ENCODE measurements at places on chromosomes 1 and 21. TPM values are rescaled to one million over a fixed set of nuclear protein-coding genes. Genes with fewer than 3 reads are reported as not detected.

DNA sequence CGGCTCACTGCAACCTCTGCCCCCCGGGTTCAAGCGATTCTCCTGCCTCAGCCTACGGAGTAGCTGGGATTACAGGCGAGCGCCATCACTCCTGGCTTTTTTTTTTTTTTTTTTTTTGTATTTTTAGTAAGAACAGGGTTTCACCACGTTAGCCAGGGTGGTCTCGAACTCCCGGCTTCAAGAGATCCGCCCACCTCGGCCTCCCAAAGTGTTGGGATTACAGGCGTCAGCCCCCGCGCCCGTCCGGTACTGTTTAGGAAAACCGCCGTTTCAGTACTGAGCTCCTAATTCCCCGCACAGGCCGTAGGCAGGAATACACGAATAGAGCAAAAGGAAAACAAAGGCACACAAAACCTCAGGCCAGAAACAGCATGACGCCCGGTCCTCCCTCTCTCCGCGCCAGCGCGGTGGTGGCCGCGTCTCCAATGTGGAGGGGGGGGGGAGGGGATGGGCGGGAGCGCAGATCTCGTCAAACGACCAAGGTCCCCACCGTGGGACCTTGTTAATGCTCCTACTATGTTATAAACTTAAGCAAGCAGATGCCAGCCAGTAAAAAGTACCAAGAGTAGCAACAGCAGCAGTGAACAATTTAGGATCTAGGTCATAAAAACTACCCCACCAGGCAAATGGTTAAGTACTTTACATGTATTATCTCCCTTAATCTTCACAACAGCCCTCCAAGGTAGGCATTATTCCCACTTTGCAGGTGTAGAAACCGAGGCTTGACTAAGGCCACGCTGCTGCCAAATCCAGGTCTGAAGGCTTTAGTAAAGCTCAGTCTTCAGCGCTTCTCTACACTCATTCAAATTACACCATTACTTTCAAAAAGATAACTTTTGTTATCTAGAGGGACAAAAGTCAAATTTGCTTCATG lies 648 bp upstream of the ADAR start:
- DNase-seq = peak; percentile 34

DNA sequence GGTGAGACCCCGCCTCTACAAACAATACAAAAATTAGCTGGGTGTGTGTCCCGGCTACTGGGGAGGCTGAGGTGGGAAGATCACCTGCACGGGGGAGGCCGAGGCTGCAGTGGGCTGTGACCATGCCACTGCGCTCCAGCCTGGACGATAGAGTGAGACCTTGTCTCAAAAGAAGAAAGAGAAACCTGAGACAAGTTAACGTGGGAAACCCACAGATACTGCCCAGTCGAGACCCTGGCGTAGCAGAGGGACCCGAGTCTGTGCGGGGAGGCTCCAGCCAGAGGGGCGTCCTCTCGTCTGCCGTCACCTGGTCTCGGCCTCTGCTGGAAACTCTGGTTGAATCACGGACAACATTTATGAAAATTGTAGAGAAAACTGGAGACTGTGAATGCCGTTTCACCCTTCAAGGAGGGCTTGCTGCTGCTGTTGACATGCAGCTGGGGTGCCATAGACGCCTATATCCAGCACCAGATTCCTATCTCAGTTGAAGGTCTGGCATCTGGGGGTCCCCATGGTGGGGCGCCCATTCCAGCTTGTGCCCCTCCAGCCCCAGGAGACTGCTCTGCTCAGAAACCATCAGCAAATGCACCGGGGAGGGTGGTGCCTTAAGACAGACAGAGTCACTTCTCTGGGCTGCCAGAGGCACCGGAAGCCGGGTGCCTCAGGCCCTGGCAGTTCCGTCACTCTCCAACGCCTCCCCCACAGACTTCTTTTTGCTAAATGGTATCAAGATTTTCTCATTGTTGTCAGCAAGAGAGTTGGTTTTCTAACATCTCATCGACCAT lies 13.6 kb upstream of the CDK11B start:
- DNase-seq = no peak

Gene CRNN
- total RNA-seq = not detected

Gene C1orf159
- 5.5 TPM for total RNA-seq

Gene VWA1
- 4.1 TPM for total RNA-seq

GRCh38 chr1:43376723-43377235 lies 9.0 kb upstream of the ELOVL1 start:
- no peak for DNase-seq

GRCh38 chr1:173478094-173478674 lies 1.0 kb downstream of the PRDX6 start:
- DNase-seq = peak; percentile 44

Gene MTARC1
- total RNA-seq = 9.4 TPM

Gene TRIM58
- total RNA-seq = 3.1 TPM

GRCh38 chr1:186218654-186219352 lies 156.2 kb downstream of the TPR start:
- DNase-seq = no peak

Gene FBXO42
- 29.5 TPM for total RNA-seq

Gene LMOD1
- 0.47 TPM for total RNA-seq

DNA sequence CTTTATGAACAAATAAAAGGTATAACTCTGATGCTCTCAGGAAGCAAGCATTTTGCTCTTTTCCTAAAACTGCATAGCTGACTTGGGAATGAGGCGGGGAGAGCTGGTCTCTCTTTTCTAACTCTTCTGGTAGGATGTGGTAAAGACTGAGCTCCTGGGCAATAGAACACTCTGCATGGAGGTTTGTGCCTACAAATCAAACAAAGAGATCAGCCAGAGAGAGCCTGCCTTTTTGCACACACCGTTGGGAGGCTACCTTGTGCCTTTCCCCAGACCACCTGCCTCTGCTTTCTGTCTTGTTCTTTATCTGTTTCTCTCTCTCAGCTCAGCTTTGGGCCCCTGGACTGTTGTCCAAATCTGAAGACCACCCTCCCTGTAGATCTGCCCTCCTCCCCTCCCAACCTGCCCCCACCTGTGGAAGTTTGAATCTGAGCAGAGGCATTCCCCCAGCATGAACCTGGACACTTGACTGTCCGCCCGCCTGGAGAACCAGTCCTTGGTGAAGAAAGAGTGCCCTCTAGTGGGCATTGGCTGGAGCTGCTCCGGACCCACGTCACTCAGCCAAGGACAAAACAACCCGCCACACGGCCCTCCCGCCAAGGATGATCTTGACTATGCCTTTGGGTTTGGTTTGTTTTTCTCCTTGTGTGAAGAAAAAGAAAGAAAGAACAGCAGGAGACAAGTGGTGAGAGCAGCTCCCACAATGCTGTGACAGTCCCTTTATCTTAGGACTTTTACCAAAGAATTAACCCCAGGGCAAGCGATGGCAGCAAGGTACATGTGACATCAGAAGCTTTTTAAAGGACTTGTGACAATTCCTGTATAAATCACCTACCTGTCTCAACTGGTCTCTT lies 228.2 kb downstream of the PBX1 start:
- peak; percentile 70 for DNase-seq

Gene CLCA1
- total RNA-seq = 0.16 TPM

- no peak for DNase-seq
These were observed 132.5 kb upstream of the DPT start for GRCh38 chr1:168861421-168862004.

DNA sequence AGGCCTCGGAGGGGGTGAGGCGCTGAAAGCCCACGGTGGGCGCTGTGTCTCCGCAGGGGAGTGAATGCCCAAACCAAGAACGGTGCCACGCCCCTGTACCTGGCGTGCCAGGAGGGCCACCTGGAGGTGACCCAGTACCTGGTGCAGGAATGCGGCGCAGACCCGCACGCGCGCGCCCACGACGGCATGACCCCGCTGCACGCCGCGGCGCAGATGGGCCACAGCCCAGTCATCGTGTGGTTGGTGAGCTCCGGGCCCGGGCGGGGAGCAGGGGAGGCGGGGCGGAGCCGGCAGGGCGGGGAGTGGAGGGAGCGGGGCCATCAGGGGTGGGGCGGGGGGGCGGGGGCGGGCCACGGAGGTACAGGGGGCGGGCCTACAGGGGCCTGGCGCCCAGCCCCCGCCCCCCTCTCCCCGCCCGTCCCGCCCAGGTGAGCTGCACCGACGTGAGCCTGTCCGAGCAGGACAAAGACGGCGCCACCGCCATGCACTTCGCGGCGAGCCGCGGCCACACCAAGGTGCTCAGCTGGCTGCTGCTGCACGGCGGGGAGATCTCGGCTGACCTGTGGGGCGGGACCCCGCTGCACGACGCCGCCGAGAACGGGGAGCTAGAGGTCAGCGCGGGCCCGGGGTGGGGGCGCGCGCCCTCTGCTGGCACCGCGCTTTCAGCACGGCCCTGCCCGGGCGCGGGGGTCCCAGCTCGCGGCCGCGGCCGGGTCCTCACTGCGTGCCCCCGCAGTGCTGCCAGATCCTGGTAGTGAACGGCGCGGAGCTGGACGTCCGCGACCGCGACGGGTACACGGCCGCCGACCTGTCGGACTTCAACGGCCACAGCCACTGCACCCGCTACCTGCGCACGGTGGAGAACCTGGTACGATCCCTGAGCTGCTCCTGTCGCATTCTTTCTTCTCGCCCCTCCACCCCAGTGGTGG lies 15.9 kb downstream of the ESPN start:
- DNase-seq = no peak

DNA sequence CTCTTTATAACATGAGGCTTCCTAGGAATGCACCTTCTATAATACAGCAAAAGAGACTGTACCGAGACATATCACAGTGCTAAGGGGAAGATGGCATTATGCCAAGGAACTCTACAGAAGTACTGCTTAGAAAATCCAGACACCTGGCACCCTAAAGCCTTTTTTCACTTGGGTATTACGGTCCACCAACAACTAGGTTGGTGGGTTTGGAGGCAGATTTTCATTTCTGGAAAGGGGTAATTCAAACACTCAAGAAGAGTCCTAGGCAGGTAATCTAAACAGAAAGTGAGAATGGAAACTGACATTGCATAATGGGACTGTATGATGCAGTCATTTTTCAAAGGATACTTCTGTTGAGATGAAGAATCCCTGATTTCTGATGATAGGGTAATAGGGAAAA lies 19.6 kb downstream of the SCMH1 start:
- no peak for DNase-seq

DNA sequence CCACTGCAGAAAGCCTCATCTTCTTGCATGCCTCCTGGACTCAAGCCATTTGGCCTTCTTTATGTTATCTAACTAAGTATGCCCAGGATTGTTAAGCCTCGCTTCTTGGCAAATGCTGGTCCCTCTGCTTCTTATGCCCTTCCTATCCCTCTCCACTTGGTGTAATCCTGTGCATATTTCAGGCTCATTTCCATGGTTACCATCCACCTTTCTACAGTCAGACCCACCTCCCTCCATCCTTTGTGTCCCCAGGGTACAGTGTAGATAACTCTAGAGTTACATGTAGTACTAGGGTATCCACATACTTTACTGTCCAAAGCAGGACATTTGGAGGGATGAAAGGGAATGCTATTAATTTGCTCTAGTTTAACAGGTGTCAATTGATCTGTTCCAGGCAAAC lies 6.5 kb upstream of the RNF19B start:
- DNase-seq = no peak

Gene LCE1B
- not detected for total RNA-seq

- no peak for DNase-seq
These were observed 9.9 kb downstream of the MYOM3 start for GRCh38 chr1:24101796-24102586.

DNA sequence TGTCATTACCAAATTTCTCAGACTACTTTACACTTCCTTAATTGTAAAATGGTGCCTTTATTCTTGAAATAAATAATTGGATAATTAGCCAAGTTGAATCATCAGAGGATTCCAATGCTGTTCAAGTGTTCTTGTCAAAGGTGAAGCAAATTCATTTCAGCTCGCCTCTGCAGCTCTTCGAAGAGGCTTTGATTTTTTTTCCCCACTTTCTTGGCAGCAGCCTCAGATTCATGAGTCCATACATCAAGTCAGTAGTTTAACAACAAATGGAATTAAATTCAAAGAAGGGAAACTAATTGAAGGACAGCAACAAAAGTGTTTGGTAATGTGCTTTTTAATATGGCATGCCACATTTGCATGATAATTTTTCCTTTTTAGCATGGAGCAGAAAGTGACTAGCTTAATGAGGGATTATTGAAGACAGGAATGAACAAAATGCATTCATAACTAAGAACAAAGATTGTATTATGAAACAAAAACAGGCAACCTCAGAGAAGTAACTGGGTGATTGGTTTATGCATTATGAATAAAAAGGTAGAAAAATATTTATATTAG lies 239.0 kb downstream of the USH2A start:
- no peak for DNase-seq

DNA sequence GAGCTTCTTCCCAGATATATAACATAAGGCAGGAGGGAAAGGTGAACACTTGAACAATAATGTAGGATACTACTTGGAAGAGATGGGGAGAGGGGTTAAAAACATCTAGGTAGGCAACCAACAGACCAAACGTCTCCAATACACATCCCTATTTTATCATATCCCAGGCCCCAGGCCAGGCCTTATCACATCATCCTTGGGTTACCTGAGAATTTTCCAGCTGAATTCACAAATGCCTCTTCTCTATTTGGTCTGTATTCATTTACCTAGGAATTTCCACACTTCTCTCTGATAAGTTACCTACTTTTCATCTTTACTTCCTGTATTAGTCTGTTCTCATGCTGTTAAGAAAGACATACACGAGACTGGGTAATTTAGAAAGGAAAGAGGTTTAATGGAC lies 141.9 kb upstream of the C1orf21 start:
- no peak for DNase-seq

- no peak for DNase-seq
These were observed 1.7 kb upstream of the GNG4 start for GRCh38 chr1:235651170-235651806.

- DNase-seq = no peak
These were observed 31.2 kb upstream of the PALMD start for GRCh38 chr1:99614728-99615127.

- DNase-seq = peak; percentile 70
These were observed 130.3 kb upstream of the DPYD start for GRCh38 chr1:98051065-98051675.

- no peak for DNase-seq
These were observed 99.2 kb downstream of the TRIM11 start for GRCh38 chr1:228307218-228308023.

GRCh38 chr1:181155339-181155738 lies 66.8 kb downstream of the IER5 start:
- DNase-seq = no peak
